ENCODE measurements at places on chromosomes 2 and 18. TPM values are rescaled to one million over a fixed set of nuclear protein-coding genes. Genes with fewer than 3 reads are reported as not detected.

DNA sequence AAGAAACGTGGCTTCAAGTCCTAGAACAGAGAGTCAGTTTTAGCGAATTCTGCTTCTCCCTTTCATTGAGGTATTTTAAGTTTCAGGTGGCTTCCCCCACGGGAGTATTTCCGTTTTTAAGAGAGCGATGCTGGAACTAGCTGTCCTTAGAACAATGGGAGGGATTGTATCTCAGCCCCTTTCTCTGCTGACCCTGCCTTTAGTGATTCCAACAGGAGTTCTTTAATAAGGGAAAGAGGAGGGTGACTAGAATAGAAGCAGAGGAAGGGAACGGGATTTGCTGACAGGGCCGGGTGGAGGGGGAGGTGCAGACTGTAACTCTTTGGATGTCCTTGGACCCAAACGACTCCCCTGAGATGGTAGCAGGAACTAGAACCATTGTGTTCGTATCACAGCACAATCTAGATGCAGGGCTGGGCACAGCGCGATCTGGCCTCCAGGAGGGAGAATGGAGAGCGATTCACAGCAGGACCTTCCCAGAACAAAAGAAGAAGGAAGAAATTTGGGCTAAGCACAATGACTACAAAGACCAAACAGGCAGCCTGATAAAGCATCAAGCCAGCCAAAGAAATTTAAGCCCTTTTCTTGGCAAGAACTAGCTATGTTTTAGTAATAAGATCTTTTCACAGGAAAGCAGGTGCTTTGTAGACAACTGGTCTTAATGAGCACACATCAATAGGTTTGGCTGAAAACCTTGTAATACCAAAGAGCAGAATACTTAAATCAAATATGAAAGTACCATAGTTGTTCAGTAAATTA lies 15.8 kb upstream of the RTTN start:
- no peak for DNase-seq

DNA sequence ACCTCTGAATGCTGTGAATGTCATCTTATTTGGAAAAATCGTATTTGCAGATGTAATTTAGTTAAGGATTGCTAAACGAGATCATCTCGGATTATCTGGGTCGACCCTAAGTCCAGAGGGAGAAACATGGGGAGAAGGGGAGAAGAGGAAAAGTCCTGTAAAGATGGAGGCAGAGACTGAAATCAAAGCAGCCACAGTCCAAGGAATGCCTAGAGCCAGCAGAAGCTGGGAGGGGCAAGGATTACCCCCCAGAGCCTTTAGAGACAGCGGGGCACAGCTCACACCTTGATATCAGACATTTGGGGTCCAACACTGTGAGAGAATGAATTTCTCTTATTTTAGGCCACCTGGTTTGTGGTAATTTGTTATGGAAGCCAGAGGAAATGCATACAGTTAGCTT lies 104.9 kb upstream of the YPEL5 start:
- DNase-seq, result no peak

- no peak for DNase-seq
These were observed 184.6 kb downstream of the CYP26B1 start for GRCh38 chr2:71962911-71963694.

GRCh38 chr2:37733251-37733650 lies 61.8 kb upstream of the CDC42EP3 start:
- no peak for DNase-seq

- peak; percentile 80 for DNase-seq
These were observed 3.1 kb upstream of the GATA6 start for GRCh38 chr18:22166069-22166950.

The ODC1 gene
- 73.9 TPM for total RNA-seq

Measured in right atrium auricular region (tissue), 2 donors.